NB4 (cell line): ENCODE measurements at places on chromosomes 1 and 21.

DNA sequence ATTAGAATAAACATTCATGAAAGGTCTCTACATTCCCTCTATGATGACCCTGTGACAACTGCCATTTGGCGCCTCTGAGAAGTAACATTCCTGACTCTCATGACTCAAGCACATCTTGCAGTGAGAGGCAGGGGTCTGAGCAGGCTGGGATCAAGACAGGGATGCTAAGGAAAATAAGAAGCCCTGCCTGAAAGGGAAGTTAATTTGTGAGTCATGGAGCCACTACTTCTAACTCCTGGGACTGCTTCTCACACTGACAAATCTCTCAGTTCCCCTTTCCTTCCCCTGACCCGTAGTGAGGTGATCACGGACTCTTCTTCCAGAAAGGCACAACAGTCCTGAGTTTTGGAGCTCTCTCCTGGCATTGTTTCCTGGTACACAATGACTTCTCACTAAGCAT lies 231.9 kb downstream of the TNR start:
- DNase-seq = peak; percentile 46

- no peak for DNase-seq
Measured at GRCh38 chr1:60257531-60257930, 184.0 kb upstream of the C1orf87 start.

GRCh38 chr1:20867847-20868246 lies 80.7 kb upstream of the HP1BP3 start:
- no peak for DNase-seq

GRCh38 chr1:67686267-67687197 lies 1.5 kb downstream of the GADD45A start:
- DNase-seq = peak; percentile 93

- DNase-seq = no peak
Measured at GRCh38 chr1:145692785-145693443, 14.3 kb downstream of the PDZK1 start.

DNA sequence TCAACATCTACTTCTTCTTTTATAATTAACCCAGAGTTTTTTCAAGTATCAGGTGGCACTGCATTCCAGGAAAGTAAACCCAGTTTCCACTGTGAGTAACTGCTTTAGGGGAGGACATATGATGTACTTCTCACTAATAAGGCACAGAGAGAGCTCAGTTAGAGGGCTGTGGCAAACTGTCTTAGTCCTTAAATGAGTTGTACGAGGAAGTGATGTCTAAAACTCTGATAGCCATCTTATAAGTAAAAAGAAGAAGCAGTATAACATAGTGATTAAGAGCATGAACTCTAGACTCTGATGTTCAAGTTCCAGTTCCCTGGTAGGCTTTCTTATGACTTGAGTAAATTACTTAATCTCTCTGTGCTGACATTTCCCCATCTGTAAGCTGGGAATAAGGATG lies 58.7 kb upstream of the PTGS2 start:
- DNase-seq = peak; percentile 1

DNA sequence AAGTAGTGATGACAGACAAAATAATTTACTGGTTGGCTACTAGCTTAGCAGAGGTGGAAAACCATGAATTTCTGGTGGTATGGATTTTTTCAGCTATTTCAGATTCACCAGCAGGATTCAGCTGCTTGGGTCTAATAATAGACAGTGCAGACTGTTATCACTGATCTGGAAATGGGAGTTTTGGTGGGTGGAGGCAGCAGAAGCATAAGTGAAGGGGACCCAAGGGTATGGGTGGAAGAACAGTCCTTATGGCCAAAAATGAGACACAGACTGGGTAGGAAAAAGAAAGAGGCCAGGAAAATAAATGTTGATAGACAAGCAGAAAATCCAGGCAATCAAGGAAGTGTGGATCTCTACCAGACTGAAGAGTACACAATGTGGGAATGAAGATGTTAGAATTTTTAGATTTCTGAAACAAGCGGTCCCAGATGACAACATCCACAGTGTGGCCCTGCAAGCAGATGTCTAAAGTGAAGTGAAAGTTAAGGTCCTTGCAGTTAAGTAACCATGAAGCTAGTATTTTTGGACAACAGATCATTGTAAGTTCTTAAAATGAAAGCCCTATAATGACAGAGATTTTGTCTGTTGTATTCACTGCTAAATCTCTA lies 24.7 kb downstream of the LYST start:
- DNase-seq = no peak

GRCh38 chr1:213103377-213104306 lies 52.6 kb downstream of the RPS6KC1 start:
- DNase-seq = no peak

- peak; percentile 80 for DNase-seq
Measured at GRCh38 chr1:28518745-28519341, 13.0 kb downstream of the RCC1 start.

GRCh38 chr21:41555057-41555456 lies 47.1 kb upstream of the TMPRSS2 start:
- no peak for DNase-seq

- DNase-seq = no peak
Measured at GRCh38 chr1:45622524-45623394, 1.1 kb downstream of the CCDC17 start.

GRCh38 chr1:68379085-68379478 lies 70.7 kb downstream of the RPE65 start:
- no peak for DNase-seq

DNA sequence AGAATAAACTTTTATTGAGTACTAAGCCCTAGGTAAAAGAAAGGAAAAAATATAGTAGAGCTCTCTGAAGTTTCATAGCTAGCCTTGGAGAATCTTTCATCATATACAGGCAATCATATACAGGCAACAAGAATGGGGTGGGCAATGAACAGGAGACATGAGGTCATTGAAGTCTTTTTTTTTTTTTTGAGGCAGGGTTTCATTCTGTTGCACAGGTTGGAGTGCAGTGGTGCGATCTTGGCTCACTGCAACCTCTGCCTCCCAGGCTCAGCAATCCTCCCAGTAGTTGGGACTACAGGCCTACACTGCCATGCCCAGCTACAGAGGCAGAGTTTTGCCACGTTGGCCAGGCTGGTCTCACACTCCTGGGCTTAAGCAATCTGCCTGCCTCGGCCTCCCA lies 22.1 kb downstream of the RUSC1 start:
- no peak for DNase-seq

DNA sequence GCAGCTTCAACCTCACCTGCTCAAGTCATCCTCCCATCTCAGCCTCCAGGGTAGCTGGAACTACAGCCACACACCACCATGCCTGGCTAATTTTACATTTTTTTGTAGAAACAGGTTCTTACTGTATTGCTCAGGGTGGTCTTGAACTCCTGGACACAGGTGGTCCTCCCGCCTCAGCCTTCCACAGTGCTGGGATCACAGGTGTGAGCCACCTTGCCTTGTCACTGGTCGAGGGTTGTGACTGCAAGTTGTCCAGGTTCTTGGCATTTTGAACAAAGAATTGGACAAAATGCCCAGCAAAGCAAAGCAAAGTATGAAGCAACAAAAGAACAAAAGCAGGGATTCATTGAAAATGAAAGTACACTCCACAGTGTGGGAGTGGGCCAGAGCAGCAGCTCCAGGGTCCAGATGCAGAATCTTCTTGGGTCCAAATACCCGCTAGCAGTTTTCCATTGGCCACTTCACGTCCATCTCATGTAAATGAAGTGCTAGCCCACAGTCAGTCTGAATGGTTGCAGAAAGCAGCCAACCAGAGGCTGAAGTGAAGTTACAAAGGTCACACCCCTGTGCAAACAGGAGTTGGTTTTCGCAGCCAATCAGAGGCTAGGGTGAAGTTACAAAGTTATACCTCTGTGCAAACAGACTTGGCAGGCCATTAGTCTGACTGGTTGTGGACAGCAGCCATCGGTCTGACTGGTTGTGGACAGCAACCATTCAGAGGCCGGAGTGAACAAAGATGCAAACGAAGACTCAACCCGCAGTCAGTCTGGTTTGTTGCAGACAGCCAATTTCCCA lies 109.5 kb upstream of the KIF26B start:
- DNase-seq = peak; percentile 25

DNA sequence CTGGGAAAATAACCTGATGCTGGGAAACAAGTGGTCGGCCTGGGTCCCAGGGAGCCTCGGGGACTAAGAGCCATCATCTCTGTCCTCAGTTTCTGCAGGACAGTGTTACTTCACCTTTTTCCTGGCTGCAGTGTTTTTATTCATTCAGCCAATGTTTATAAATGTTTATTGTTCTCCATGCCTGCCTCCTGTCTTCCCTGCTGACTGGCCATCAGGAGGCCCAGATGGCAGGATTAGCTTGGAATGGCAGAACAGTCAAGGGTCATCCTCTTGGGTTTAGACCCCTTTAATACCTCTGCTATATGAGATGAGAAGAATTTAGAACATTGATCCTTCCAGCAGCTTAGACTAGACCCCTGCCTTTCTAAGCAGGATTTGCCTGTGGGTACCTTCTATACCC lies 13.3 kb downstream of the MAPKAPK2 start:
- no peak for DNase-seq

GRCh38 chr1:210786546-210786945 lies 347.4 kb downstream of the KCNH1 start:
- DNase-seq = no peak

- DNase-seq = no peak
Measured at GRCh38 chr1:58358346-58358745, 188.2 kb downstream of the OMA1 start.

GRCh38 chr1:171220581-171221054 lies 27.7 kb upstream of the FMO1 start:
- DNase-seq = no peak

GRCh38 chr1:100721526-100722207 lies 2.1 kb downstream of the VCAM1 start:
- DNase-seq = peak; percentile 76

DNA sequence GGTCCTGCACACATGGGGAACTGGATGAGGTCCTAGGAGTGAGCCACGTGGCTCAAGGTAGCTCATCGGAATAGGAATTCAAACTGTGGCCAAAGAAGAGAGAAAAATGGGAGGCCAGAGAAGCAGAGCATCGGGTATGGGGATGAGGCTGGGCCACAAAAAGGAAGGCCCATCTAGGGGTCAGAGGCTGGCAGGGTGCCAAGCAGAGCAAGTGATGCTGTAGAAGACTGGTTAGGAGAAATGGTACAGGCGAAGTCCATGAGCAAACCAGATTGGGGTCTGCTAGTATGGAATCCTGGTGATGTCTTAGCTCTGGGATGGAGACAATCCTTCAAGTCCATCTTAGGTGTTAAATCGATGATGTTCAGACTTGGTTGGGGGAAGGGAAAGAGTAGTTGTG lies 68.0 kb downstream of the TEX35 start:
- no peak for DNase-seq

- DNase-seq = no peak
Measured at GRCh38 chr1:218772575-218772974, 401.1 kb upstream of the LYPLAL1 start.

DNA sequence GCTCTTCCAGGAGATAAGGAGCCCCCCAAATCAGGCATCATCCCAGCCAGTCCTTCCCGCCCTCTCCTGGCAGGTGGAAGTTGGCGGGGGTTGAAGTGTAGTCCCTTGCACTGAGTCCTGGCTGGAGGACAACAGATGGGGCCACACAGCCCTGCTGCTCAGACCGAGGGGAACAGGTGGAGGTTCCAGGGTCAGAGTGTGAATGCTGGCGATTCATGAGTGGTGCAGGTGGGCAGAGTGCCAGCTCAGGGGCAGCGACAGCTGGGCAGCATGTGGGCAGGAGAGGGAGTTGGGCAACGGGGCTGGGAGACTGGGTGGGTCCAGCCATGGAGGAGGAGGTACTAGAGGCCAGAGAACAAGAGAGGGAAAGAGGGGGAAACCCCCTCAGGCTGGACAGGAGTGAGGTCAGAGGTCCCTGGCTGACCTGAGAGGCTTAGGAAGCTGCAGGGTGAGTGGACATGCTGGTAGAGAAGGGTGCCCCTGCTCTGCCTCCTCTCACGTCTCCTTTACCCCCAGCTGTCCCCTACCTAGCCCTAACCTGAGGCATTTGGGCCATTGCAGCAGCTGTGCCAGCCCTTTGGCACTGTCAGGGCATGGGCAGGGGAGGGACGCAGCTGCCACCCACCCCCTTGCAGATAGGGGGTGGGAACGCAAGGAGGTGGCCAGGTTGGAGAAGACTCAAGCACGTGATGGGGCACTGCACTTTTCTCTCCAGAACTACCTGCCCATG lies 11.3 kb upstream of the ADORA1 start:
- DNase-seq = no peak

GRCh38 chr1:69139007-69139406 lies 428.7 kb upstream of the LRRC7 start:
- no peak for DNase-seq

DNA sequence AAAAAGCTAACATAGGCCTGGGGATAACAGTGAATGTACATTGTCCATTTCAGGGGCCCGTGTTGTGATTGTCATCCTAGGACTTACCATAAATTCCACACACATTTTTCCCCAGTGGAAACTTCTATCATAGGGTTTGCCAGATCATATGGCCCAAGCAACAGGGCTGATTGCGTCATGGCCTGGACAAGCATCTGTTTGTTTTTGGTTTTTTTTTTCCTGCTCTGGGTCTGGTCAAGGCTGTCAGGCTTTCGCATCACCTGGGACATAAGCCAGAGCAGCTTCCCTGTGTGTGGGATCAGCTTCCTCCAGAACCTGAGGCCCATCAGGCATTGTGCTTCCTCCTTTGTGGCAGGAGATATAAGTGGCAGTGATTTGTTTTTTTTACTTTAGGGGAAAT lies 598.5 kb upstream of the USP24 start:
- DNase-seq = no peak

DNA sequence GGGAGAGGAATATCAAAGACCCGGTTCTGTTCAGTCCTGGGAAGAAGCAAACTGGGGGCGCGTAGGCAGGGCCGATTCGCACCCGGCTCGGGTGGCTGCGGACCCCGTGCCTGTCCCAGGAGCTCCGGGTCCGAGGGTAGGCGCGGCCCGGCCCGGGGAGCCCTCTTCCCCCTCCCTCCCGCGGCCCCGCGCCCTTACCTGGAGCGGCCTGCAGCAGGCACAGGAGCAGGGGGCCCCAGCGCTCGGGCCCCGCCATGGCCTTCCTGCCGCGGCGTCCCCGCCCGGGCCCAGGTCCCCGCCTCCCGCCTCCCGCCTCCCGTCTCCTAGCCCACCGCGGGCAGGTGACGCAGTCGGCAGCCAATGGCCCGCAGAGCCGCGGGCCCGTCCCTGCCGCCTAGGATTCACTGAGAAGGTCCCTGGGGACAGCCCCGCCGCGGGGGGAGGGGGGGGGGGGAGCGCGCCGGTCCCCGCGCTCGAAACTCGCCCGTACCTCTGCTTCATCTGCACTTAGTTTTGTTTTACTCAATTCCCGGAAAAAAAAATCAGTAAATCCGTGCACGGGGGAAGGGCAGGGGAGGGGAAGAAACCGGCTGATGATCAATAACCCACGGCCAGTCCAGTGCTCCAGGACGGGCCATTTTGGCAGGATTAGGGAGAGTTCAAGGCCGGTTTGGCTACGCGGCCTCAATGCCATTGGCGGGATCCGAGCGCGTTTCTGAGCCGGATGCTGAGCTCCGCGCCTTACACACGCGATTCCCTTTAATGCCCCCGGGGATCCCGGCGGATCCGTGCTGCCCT lies at the start of gene IFNLR1:
Gene IFNLR1, minus strand, starts transcription at position 297 of the 798 bp plus-strand sequence. Its CDS starts 41 bp downstream, at position 256.
- DNase-seq = no peak

- peak; percentile 67 for DNase-seq
Measured at GRCh38 chr1:156444407-156445001, 56.1 kb downstream of the MEF2D start.

GRCh38 chr1:215054266-215054665 lies 28.3 kb upstream of the KCNK2 start:
- no peak for DNase-seq
